ENCODE measurements at places on chromosomes 12 and 14.

GRCh38 chr14:75222208-75222701, 45.8 kb upstream of the TMED10 start:
- ATAC-seq, result peak; percentile 51

DNA sequence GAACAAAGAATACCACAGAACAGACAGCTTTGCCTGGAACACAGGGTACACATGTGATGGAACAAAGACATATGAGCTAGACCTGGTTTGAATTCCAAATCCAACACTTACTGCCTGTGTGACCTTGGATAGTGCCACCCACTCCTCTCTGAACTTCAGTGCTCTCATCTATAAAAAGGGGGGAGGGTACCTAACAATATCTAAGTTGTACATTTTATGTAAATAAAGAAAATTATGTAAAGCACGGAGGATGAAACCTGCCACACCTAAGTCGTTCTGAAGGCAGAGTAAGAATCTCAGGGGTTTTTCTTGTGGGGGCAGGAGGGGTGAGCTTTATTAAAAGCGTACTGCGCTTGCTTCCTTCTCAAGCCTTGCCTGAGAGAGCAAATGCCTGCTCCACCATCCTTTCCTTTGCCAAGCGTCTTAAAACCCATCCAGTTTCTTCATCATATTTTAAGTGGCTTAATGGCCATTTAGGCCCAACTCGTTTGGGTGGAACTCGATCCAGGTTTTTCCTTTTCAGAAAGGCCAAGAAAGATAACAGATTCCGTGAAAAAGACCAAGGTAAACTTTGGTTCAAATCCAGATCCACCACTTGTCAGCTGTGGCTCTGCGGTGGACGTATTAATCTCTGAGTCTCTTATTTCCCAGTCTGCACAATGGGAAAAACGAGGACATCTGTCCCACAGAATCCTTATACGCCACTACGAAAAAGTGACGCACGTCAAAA, 946 bp downstream of the DDX24 start:
- ATAC-seq, result no peak

DNA sequence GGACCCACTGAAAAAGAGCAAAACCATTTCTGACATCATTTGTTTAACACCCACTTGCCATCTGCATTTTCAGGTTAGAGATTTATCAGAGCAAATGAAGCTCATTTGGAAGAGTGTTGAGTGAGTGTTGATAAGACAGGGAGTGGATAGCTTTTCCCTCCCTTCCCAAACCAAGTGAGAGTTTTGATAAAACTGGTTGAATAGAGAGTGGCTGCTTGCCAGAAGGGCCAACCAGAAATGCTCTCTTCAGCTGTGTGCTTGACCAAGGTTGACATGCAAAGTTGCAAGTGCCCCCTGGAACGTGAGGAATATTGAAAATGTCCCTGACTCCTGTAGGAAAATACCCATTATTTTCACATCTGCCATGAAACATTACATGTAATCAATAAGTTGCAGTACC, 1487.0 kb upstream of the FLRT2 start:
- ATAC-seq, result no peak

DNA sequence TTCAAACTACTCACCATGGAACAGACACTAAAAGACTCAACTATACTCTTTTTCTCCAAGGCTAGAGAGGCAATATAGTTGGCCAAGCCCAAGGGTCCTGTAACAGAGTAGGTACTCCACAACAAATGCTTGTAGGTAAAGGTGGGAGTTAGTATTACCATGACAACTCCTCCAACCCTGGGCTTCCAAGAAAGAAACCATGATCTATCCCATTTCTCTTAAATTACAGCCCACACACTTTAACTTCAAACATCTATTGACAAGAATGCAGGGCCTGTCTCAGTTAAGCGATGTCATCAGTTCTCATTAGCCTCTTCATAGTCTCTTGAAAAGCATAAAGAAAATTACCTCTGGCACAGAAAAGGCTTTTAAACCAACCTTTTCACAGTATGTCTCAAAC, 25.0 kb downstream of the ERH start:
- no peak for ATAC-seq

DNA sequence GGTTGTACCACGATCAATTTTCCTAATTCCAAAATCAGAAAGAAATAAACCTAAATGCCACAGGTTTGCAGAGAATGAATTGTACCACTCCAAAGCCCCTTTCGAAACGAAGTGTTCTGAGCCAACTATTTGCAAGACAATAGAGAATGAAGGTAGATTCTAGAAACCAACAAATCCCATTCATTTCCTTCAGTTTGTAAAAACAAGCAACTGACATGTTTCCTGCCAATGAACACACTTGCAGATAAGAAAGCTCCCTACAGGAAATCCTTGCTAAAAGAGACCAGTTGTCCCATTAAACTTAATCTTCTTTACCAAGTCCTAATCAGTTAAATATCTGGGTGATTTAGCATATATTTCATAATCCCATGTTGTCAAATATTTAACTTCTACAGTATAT, 198.4 kb upstream of the FOXN3 start:
- ATAC-seq, result no peak

DNA sequence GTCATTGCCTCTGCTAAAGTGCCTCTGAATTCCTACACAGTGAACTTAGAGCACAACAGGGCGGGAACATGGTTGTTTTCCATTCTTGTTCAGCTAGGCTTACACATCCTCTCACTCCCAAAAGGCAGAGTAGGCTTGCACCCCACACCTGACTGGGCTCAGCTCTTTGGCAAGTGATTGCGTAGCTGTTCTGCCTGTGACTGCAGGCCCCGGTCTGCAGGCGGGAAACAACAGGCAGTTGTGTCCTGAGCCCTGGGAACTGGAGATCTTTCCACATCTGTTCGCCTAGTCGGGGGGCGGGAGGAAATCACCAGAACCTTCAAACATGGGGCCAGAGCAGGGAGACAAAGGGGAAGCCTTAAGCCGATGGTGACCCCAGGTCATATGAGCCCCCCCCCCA, 274.7 kb downstream of the ZFP36L1 start:
- ATAC-seq, result no peak

DNA sequence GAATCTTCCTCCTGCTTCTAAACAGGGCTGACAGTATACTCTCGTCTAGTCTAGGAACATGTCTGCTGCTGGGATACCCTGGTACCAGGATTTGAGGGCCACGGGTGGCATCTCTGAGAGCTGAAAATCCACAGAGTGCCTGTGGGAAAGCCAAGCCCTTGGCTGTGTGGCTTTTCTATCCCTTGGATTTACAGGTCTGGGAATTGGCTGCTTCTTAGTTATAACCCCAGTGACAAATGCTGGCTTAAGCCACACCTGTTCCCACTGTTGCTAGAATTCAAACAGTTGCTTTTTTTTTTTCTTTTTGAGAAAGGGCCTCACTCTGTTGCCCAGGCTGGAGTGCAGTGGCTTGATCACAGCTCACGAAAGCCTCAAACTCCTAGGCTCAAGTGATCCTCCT, 14.3 kb upstream of the RIN3 start:
- ATAC-seq, result no peak

- ATAC-seq, result no peak
Measured at GRCh38 chr14:101705733-101706508, 55.6 kb upstream of the PPP2R5C start.

- ATAC-seq, result peak; percentile 40
Measured at GRCh38 chr12:6606331-6607131, 648 bp downstream of the CHD4 start.

GRCh38 chr12:11685316-11685715, 35.8 kb downstream of the ETV6 start:
- ATAC-seq, result no peak

DNA sequence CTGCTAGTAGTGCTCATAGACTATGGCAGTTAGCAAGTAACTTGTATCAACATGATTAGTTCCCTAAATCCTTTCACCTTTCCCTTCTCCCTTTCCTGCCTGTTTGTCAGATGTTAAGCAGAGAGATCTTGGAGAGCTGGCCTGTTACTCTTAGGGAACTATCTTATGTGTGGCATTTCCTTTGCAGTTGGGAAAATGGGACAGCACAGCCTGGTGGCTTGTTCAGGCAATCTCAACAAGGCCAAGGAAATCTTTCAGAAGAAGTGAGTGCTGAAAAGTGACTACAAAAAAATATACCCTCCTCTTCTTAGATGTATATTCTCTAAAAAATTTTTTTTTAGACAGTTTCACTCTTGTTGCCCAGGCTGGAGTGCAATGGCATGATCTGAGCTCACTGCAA, 7.4 kb downstream of the PARP2 start:
- ATAC-seq, result peak; percentile 64

DNA sequence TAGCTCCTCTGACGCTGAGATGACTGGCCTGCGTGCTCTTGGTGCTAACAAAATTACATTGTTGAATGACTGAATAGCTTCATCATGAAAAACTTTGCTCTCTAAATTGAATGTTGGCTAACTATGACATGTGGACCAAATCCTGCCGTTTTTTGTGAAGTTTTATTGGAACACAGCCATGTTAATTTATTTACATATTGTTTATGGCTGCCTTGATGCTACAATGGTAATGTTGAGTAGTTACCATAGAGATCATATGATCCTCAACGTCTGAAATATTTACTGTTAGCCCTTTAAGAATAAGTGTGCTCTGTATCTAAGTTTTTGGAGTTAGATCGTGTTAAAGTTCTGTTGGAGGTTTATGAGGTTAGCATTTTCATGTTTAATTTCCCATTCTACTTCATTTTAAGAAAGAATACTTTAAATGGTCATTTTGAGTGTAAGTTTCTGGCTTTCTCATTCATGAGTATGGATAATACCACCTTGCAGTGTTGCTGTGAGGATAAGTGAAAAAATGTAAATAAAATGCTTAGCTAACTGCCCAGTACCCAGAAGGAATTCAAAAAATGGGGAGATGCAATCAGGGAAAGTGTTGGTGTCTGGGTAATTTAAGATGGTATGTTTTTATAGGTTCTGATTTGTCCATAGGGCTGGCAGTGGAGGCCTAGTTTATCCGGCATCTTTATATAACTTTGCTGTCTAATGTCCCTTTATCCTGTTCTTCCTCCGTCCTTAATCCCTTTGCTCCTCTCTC, 35.3 kb downstream of the NUBPL start:
- no peak for ATAC-seq

DNA sequence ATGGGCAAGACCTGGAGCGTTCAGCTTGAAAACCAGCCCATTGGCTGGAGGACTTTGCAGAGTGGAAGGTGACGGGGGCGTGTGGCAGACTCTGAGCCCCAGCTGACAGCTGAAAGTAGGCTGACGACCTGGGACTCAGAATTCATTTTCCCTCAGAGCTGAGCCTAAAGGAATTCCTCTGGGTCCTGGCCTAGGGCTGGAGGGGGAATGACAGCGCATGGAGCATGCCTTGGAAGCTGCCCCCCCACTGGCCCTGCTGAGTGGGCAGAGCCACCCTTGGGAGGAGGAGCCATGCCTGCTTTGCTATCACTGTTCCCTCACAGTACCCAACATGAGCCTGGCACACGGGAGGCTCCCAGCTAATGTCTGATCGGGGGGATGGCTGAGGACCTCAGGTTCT, 25.4 kb upstream of the SMOC1 start:
- no peak for ATAC-seq

- no peak for ATAC-seq
Measured at GRCh38 chr12:53105712-53106439, 2.6 kb downstream of the SOAT2 start.

GRCh38 chr12:130969223-130969622, 15.5 kb downstream of the ADGRD1 start:
- no peak for ATAC-seq

- ATAC-seq, result no peak
Measured at GRCh38 chr12:25254271-25254880, 3.6 kb upstream of the KRAS start.

GRCh38 chr12:22409377-22410164, 75.1 kb upstream of the ST8SIA1 start:
- ATAC-seq, result no peak

GRCh38 chr12:3727354-3727753, 25.6 kb downstream of the CRACR2A start:
- no peak for ATAC-seq

- ATAC-seq, result no peak
Measured at GRCh38 chr12:132282031-132282949, 47.1 kb downstream of the GALNT9 start.

- ATAC-seq, result no peak
Measured at GRCh38 chr14:71803539-71804260, 128.5 kb upstream of the RGS6 start.

- ATAC-seq, result no peak
Measured at GRCh38 chr14:31410048-31410650, 10.2 kb downstream of the HEATR5A start.

DNA sequence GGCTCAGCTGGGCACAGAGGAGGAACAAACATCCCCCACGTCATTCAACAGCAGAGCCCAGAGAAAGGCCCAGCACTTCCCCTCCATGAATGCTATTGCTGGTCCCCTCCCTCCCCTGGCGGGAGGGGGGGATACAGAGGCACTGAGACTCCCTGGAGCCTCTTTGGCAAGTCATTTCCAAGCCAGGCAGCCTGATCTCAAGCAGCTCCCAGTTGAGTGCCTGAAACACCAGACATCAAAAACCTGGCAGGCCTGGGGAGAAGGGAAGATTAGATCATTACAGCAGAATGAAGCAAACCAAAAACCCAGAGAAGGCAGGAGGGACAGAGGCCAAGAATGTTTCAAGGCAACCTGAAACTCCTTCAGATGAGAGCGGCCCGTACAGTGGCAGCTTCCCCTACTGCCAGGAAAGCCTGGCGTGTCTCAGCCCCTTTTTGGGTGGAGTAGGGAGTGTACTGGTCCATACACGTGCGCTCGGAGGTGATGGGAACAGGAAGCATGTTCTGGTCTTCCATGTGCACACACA, 92.1 kb downstream of the LRRC74A start:
- peak; percentile 61 for ATAC-seq

- peak; percentile 73 for ATAC-seq
Measured at GRCh38 chr12:52004042-52004648, 2.6 kb upstream of the TAMALIN start.

- peak; percentile 23 for ATAC-seq
Measured at GRCh38 chr12:113392988-113393579, 10.6 kb downstream of the SDS start.

DNA sequence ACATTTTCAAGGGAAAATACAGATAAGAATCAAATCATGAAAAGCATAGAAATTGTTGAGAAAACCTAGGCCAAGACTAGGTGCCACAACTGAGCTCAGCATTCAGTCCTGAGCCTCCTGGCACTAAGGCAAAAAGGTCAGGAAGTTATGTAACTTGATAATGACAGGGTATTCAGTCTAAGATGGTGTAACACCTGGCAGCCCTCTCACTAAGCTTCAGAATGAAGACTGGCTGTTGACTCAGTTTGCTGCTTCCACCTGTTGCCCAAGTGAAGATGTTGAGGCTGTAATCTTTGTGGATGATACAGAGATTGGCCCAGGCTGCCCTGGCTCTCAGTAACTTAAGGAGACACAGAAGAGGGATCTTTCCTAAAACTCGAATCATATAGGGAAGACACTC, 19.6 kb downstream of the PROX2 start:
- no peak for ATAC-seq

DNA sequence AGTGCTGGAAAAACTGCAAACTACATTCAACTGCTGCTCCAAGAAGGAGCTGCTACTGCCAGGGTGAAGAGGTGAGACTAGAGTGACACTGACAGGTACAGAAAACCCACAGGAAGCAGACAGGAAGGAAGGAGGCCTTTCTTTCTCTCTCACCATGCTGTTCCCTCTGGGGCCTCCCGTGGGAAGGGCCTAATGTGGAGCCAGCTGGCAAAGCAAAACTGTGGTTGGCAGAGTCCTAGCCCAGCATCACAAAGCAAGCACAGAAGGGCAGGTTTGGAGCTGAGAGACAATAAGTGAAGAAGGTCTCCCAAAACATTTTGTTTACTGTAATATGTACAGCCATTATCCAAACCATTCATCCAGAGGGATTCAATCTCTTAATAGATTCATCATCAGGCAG, 122.5 kb upstream of the MAX start:
- no peak for ATAC-seq

- no peak for ATAC-seq
Measured at GRCh38 chr12:59191372-59191771, 271.1 kb upstream of the LRIG3 start.

- ATAC-seq, result no peak
Measured at GRCh38 chr12:108827941-108828340, 29.4 kb downstream of the SSH1 start.
